ENCODE measurements at places on chromosomes 3 and 15. TPM values are rescaled to one million over a fixed set of nuclear protein-coding genes. Genes with fewer than 3 reads are reported as not detected.
A peak's percentile ranks its signal among the peaks of the same experiment; 100 is the strongest.

- H3K27ac ChIP-seq: no peak overlapping the region
- H3K4me3 ChIP-seq: no peak overlapping the region
- no peaks in the 10 kb centered on the region for H3K27me3 ChIP-seq
- H3K4me1 ChIP-seq: peaks cover 34% of the 10 kb centered on the region
Measured at GRCh38 chr15:101063212-101063611, 144.1 kb downstream of the LRRK1 start.

GRCh38 chr15:28017423-28017924 is 81.6 kb downstream of the OCA2 start:
- DNase-seq: no peak
- H3K4me3 ChIP-seq: no peak overlapping the region
- H3K27me3 ChIP-seq: no peaks in the 10 kb centered on the region
- H3K4me1 ChIP-seq: peaks cover 15% of the 10 kb centered on the region
- H3K27ac ChIP-seq: no peak overlapping the region
- no peaks in the 10 kb centered on the region for H3K36me3 ChIP-seq

GRCh38 chr15:53974813-53975212 is 3.4 kb upstream of the UNC13C start:
- H3K4me1 ChIP-seq: no peaks in the 10 kb centered on the region
- no peak overlapping the region for H3K27ac ChIP-seq
- H3K4me3 ChIP-seq: no peak overlapping the region
- no peaks in the 10 kb centered on the region for H3K27me3 ChIP-seq
- DNase-seq: no peak

- H3K27ac ChIP-seq: no peak overlapping the region
- H3K4me3 ChIP-seq: no peak overlapping the region
- DNase-seq: peak; percentile 39
- no peaks in the 10 kb centered on the region for H3K27me3 ChIP-seq
- H3K4me1 ChIP-seq: no peaks in the 10 kb centered on the region
- H3K36me3 ChIP-seq: no peaks in the 10 kb centered on the region
Measured at GRCh38 chr3:126338790-126339288, 18.4 kb downstream of the KLF15 start.

DNA sequence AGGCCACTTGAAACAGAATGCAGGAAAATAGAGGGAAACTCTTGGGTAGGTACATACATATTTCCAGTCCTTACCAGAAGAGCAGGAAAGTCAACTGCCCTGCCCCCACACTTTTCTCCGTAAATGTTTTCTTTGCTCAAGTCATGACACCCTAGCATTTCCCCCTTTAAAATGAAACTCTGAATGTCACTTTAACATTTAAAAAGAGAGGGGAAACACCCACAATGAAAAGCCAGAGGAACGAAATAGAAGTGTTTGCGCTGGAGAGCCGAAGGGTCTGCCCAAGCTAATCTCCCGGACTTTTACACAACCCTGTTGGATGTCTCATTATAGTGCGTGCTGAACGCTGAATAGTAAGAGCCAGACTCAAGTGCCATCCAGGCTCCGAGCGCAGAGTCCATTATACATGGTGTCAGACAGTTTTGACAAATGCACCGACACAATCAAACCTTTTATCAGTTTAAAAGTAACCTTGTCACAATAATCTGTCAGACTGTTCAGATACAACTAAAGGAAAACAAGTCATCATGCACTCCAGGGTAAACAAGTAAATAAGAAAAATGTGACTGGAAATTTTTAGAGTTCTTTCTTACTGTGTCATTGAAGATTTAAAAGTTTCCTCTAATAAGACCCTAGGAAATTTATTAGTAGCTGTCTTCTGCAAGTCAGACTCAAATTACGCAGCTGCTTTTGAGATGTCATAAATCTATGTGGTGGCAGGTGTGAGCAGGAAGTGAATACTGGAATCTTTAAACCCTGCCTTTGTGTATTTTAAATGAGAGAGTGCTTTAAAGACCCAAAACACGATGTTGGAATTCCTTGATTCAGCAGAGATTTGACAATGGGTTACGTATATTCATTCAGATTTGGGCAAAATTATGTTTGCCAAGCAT is 159.8 kb downstream of the RBMS3 start:
- no peaks in the 10 kb centered on the region for H3K36me3 ChIP-seq
- H3K4me3 ChIP-seq: no peak overlapping the region
- DNase-seq: no peak
- peaks cover 16% of the 10 kb centered on the region for H3K4me1 ChIP-seq

- H3K4me1 ChIP-seq: no peaks in the 10 kb centered on the region
- no peak overlapping the region for H3K27ac ChIP-seq
- H3K4me3 ChIP-seq: no peak overlapping the region
- H3K27me3 ChIP-seq: no peaks in the 10 kb centered on the region
- H3K36me3 ChIP-seq: no peaks in the 10 kb centered on the region
Measured at GRCh38 chr15:51334011-51334451, 4.4 kb downstream of the CYP19A1 start.

GRCh38 chr3:125238759-125239158 is 26.2 kb upstream of the SLC12A8 start:
- H3K4me3 ChIP-seq: no peak overlapping the region
- H3K27me3 ChIP-seq: no peaks in the 10 kb centered on the region
- H3K27ac ChIP-seq: no peak overlapping the region
- H3K36me3 ChIP-seq: no peaks in the 10 kb centered on the region
- DNase-seq: no peak

GRCh38 chr3:131007256-131007655 is 19.4 kb downstream of the ASTE1 start:
- no peak overlapping the region for H3K4me3 ChIP-seq
- no peaks in the 10 kb centered on the region for H3K27me3 ChIP-seq
- no peaks in the 10 kb centered on the region for H3K4me1 ChIP-seq

DNA sequence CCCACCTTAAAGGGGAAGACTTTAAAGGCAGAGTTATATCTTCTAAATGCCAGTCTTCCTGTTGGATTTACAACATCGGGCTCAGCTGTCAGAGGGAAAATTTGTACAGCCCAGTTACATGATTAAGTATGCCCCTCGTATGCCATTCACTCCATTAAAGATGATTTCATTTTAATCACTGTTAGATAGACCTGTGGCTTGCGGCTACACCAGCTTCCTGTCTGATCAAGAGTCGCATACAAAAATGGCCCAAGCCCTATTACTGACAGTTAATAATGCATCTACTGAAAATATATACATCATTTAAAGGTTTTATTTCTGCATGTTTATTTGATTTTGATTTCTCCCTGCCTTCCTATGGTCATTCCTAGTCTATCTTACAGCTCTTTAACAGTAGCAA is 7.1 kb downstream of the EIF4E3 start:
- no peak overlapping the region for H3K4me3 ChIP-seq
- peaks cover 2% of the 10 kb centered on the region for H3K27me3 ChIP-seq
- no peak overlapping the region for H3K27ac ChIP-seq
- H3K4me1 ChIP-seq: no peaks in the 10 kb centered on the region
- no peaks in the 10 kb centered on the region for H3K36me3 ChIP-seq

DNA sequence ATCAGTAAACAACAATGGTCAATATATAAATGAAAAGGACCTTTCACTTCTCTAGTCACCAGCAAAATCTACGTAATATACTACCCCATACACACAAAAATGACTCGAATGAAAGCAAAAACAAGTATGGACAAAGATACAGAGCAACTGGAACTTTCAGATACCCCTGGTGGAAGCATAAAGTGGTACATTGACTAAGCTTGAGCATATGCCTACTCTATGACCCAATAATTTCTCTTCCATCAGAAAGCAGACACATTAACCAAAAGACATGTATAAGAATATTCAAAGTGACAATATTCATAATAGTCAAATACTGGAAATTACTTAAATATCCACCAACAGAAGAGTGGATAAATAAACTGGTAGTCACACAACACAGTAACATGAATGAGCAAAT is 86.0 kb downstream of the EFL1 start:
- H3K27ac ChIP-seq: no peak overlapping the region
- peaks cover 3% of the 10 kb centered on the region for H3K4me1 ChIP-seq
- no peak for DNase-seq
- no peak overlapping the region for H3K4me3 ChIP-seq
- no peaks in the 10 kb centered on the region for H3K36me3 ChIP-seq

- 0 out of 2 replicates have a peak within 1 kb of the TSS, but pooled peaks have one; percentile 24 for H3K4me3 ChIP-seq
- DNase-seq: no peak
- H3K27me3 ChIP-seq: peaks cover 27% of the 10 kb centered on the region
Measured at GRCh38 chr15:82647045-82647834, at the start of gene CPEB1. Gene CPEB1, minus strand, starts transcription at chr15:82647363. Its CDS starts 18,904 bp downstream, at chr15:82628459.

- DNase-seq: no peak
- H3K27ac ChIP-seq: no peak overlapping the region
- H3K36me3 ChIP-seq: no peaks in the 10 kb centered on the region
- H3K4me1 ChIP-seq: no peaks in the 10 kb centered on the region
Measured at GRCh38 chr15:50800715-50801114, 35.2 kb upstream of the SPPL2A start.

GRCh38 chr15:39781147-39781966 is 1.3 kb downstream of the FSIP1 start:
- H3K4me3 ChIP-seq: no peak overlapping the region
- no peaks in the 10 kb centered on the region for H3K36me3 ChIP-seq
- H3K27me3 ChIP-seq: no peaks in the 10 kb centered on the region
- no peak overlapping the region for H3K27ac ChIP-seq
- no peak for DNase-seq

DNA sequence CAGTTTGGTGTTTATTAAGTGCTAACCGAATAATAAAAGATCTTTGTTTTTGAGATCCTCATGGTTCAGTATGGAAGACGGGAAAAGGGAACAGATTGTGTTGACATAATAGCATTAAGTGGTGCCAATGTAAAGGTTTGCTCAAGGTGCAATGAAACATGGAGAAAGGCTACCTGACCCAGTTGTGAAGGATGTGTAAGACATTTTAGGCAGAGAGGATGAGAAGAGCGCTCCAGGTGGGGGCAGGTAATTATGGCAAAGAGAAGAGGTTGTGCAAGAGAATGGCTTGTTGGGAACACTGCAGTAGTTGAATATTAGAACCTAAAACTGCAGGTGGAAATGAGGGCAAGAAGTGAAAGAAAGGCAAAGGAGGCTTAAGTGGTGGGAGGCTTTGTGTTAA is 140.8 kb downstream of the DIPK2A start:
- no peaks in the 10 kb centered on the region for H3K27me3 ChIP-seq
- no peak for DNase-seq
- no peak overlapping the region for H3K4me3 ChIP-seq

TMEM266 gene
- 2.6 TPM for total RNA-seq

PRR23E gene
- total RNA-seq: not detected

C15orf62 gene
- total RNA-seq: 0.56 TPM

CLSTN2 gene
- total RNA-seq: 0.52 TPM

UBA5 gene
- 28.0 TPM for total RNA-seq

Data from H1 (cell line).